CD4-positive, alpha-beta memory T cell (primary cell): ENCODE measurements at places on chromosomes 5 and 9. TPM values are rescaled to one million over a fixed set of nuclear protein-coding genes. Genes with fewer than 3 reads are reported as not detected.

- H3K4me3 ChIP-seq = no peak overlapping the region
- no peak overlapping the region for H3K27ac ChIP-seq
- peaks cover 8% of the 10 kb centered on the region for H3K27me3 ChIP-seq
Observed at GRCh38 chr9:109499631-109500410, 1.7 kb upstream of the PTPN3 start.

GRCh38 chr9:137705906-137706305 lies 87.1 kb downstream of the EHMT1 start:
- H3K36me3 ChIP-seq = peaks cover 2% of the 10 kb centered on the region
- H3K27me3 ChIP-seq = no peaks in the 10 kb centered on the region
- no peak overlapping the region for H3K4me3 ChIP-seq

DNA sequence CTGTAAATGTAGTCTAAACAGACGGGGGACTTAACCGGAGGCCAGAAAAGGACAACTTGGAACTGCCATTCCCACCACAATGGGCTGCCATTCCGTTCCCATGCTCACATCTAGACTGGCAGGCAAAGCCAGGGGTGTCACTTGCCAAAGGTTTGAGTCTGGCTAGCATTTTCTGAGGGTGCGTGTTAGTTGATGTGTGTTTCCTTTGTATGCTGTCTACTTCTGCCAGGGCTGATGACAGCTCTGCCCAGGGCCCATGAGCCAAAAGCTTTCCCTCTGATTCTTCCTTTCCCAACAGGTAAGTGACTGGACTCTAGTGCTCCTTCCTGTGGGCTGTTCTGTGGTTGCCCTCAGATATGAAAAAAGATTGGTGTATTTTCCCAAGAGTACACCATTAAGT lies 68.0 kb downstream of the ZNF608 start:
- H3K36me3 ChIP-seq = no peaks in the 10 kb centered on the region
- no peak for DNase-seq
- H3K27me3 ChIP-seq = no peaks in the 10 kb centered on the region
- H3K4me1 ChIP-seq = no peaks in the 10 kb centered on the region

GRCh38 chr9:105836936-105837660 lies 142.8 kb downstream of the TMEM38B start:
- H3K27me3 ChIP-seq = no peaks in the 10 kb centered on the region
- H3K4me3 ChIP-seq = no peak overlapping the region
- no peak for DNase-seq
- no peaks in the 10 kb centered on the region for H3K4me1 ChIP-seq
- no peaks in the 10 kb centered on the region for H3K36me3 ChIP-seq

- H3K4me1 ChIP-seq = peaks cover 52% of the 10 kb centered on the region
- H3K27ac ChIP-seq = peak overlapping the region; percentile 67
- no peaks in the 10 kb centered on the region for H3K27me3 ChIP-seq
- no peak overlapping the region for H3K4me3 ChIP-seq
- no peaks in the 10 kb centered on the region for H3K36me3 ChIP-seq
Observed at GRCh38 chr5:132019857-132020555, 8.5 kb upstream of the ACSL6 start.

SEMA6A gene
- 0.20 TPM for polyA plus RNA-seq

C5orf24 gene
- polyA plus RNA-seq = 9.2 TPM

STARD4 gene
- 4.5 TPM for polyA plus RNA-seq

LRRC14B gene
- not detected for polyA plus RNA-seq
